Transverse colon (tissue), 4 donors: ENCODE measurements at places on chromosomes 1 and 21. TPM values are rescaled to one million over a fixed set of nuclear protein-coding genes. Genes with fewer than 3 reads are reported as not detected.

Gene TDRD5
- 1.8 TPM for total RNA-seq

Gene S100A5
- not detected for total RNA-seq

Gene PERM1
- total RNA-seq = 0.14 TPM

DNA sequence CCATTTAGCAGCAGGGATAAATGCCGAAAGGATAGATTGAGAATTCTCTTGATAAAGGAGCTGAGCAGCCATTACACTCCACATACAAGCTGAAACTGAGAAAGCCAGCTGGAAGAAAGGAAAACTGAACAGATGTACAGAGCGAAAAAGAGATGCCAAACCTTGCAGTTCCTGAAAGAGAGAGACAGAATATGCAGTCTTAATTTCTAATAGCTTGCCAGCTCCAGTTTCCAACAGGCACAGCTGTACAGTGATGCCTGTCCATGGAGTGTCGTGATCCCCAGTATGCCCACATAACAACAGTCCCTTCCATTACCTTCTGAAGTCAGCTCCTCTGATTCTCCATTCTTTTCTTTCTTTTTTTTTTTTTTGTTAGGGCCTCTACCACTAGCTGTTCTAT, 22.7 kb downstream of the ABL2 start:
- no peak for DNase-seq

- DNase-seq = no peak
Observed at GRCh38 chr1:44628962-44629756, 45.1 kb downstream of the TMEM53 start.

DNA sequence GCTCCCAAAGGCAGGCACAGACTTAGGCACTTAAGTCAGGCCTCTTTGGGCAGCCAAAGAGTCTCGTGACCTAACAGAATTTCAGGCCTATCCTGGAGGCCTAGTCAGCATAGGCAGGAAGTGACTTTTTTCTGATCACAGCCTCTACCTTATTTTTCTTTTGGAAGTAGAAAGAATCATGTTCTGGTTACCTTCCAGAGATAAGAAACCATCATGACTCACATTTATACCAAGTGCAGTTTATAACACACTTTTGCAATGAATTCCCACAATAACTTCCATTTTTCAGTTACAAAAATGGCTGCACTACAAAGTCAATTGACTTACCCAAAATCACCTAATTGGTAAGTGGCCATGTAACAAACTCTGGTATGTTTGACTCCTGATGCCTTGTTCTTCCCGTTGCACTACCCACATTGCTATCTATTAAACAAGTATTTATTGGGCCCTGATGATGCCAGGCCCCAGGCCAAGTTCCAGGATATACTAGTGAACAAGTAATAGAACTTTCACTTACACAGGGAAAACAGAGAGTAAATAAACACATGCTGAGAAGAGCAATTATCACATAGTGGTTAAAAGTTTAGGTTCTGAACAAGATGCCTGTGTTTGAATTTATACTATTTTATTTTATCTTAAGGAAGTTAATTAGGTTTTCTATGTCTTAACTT, 74.3 kb downstream of the SH3GLB1 start:
- DNase-seq = no peak

- no peak for DNase-seq
Observed at GRCh38 chr1:151991663-151992302, 1.9 kb downstream of the S100A10 start.

- peak; percentile 88 for DNase-seq
Observed at GRCh38 chr1:159854116-159854692, 8.3 kb downstream of the VSIG8 start.

GRCh38 chr1:168408884-168409283, 128.2 kb downstream of the TBX19 start:
- no peak for DNase-seq

DNA sequence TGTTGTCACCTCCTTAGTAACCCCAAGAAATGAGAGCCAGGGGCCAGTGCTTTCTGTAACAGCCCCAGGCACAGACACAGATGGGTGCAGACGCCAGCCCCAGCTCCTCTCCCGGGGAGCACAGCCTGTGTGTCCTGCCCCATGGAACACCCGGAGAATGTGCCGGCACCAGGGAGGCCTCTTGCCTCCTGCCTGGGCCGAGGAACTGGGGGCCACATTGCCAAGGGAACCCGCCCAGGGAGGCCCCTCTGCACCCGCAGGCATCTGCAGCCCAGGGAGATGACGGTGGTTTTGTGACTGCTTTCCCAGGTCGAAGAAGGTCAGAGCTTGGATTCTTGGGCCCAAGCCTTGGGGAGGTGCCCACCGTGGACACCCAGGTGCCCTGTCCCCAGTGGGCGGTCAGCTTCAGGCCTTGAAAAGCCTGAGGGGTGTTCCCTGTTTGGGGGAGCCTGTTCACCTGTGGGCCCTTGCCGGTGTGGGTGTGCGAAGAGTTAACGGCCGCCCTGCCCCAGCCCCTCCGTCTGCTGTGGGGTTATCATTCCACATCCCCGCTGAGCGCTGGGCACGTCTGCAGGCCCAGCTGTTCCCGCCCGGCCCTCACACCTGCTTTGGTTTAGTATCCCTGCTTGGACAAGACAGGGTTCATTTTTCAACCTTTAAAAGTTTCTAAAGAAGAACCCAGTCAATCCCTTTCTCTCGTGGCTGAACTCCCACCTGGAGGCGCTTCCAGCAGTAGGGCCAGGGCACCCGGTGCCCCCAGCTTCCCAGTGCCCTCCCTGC, 62.5 kb downstream of the MORN1 start:
- DNase-seq = no peak

GRCh38 chr1:160836561-160836960, 26.1 kb downstream of the CD244 start:
- DNase-seq = no peak
